ENCODE measurements at places on chromosomes 13 and 19.

DNA sequence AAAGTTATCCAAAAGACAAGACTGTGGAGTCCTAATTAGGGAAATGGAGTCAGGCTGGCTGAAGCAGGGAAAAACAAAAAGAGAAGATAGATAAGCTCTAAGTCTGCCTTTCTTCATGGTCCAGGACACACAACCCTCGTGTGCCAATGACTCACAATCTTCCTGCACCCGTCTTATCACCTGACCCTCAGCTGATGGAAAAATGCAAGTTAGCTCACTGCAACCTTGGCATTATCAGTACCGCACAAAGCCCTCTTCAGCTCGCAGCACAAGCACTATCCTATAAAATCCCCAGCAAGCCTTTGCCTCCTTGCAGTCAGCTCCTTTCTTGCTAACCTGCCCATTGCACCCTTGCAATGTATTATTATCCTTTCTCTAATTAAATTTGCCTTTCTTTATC lies 4.3 kb downstream of the OR7A5 start:
- peak; percentile 3 for DNase-seq

DNA sequence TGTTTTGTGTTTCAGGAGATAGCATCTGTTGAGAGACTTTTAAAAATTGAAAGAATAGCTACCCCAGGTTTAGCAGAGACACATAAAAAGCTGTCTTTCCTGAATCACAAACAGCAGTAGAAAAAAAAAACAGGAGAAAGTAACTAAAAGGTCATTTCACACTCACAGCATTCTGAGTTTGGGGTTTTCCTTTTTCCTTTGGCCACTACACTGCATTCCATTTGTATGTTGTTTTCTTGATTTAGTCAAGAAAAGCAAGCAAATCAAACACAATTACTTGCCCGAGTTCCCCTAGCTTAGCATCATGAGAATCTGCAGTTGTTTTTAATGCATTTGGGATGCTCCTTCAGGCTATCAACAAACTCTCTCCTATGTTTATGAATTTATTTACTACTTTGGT lies 161.0 kb downstream of the KCTD12 start:
- no peak for DNase-seq

- DNase-seq = no peak
These were observed 258.7 kb upstream of the GPC6 start for GRCh38 chr13:92967923-92968322.

- no peak for DNase-seq
These were observed 12.3 kb downstream of the FAM187B start for GRCh38 chr19:35216016-35216832.

GRCh38 chr19:9729162-9729561 lies 39.4 kb downstream of the ZNF846 start:
- no peak for DNase-seq

DNA sequence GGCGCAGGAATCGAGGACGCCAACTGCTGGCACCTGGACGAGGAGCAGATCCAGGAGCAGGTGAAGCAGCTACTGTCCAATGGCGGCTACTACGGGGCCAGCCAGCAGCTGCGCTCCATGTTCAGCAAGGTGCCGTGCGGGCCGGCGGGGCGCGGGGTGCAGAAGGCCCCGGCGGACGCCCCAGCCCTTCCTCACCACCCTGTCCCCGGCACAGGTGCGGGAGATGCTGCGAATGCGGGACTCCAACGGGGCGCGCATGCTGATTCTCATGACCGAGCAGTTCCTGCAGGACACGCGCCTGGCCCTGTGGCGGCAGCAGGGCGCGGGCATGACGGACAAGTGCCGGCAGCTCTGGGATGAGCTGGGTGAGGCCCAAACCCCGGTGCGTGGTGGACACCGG lies 13.6 kb downstream of the ZSWIM4 start:
- DNase-seq = no peak

- no peak for DNase-seq
These were observed 241.9 kb downstream of the UQCRFS1 start for GRCh38 chr19:28971049-28971448.

DNA sequence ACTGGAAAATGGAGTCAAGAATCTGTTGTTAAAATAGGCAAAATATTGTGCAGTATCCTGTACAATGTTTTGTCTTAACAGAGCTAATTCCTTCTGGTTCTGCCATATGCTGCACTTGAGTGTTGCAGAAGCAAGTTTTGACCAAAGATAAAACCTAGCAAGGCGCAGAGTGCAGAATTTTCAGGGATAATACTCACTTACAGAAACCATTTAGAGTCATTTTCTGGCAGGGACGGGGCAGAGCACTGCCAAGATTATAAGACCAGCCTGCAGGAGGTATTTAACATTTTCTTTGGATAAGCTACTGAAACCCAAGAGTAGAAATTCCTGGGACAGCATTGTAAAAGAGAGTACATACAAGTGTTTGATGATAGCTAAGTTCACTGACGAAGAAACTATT lies 159.5 kb upstream of the EDNRB start:
- no peak for DNase-seq

- DNase-seq = no peak
These were observed 71.5 kb downstream of the RUBCNL start for GRCh38 chr13:46315491-46316075.

- DNase-seq = peak; percentile 92
These were observed 924 bp downstream of the TRAPPC5 start for GRCh38 chr19:7681340-7682174.

- DNase-seq = no peak
These were observed 28.0 kb downstream of the AKT2 start for GRCh38 chr19:40257096-40257517.

- DNase-seq = no peak
These were observed 17.4 kb downstream of the TIMM13 start for GRCh38 chr19:2410023-2410422.

- DNase-seq = no peak
These were observed 11.3 kb downstream of the ZNF571 start for GRCh38 chr19:37583340-37583739.

GRCh38 chr19:44698492-44699201 lies at the start of gene CEACAM16:
CEACAM16 (plus strand) TSS chr19:44699151; CDS start chr19:44701457, 2,306 bp downstream.
- DNase-seq = no peak

- DNase-seq = no peak
These were observed 406.8 kb upstream of the HTR2A start for GRCh38 chr13:47303626-47304025.

DNA sequence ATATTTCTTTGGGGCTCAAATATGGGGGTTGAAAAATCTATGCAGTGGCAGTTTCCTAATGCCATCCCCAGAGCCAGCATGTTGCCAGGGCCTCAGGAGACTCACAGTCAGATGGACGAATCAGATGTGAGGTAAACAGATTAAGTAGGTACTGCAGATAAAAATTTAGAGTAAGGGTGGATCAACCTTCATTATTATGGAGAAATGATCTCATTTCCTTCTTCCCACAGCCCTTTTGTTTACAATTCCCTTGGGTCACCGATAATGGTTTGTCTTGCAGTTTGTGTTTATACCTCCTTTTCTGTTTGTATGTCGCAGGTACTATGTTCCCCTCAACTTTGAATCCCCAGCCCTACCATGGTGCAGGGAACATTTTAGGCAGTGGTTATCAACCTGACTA lies 20.0 kb downstream of the DIAPH3 start:
- no peak for DNase-seq

- DNase-seq = peak; percentile 74
These were observed 4.8 kb downstream of the EMP3 start for GRCh38 chr19:48330012-48330681.

- DNase-seq = no peak
These were observed 911.0 kb downstream of the PCDH17 start for GRCh38 chr13:58542530-58542929.

- no peak for DNase-seq
These were observed 131.0 kb upstream of the RFC3 start for GRCh38 chr13:33686772-33687480.

DNA sequence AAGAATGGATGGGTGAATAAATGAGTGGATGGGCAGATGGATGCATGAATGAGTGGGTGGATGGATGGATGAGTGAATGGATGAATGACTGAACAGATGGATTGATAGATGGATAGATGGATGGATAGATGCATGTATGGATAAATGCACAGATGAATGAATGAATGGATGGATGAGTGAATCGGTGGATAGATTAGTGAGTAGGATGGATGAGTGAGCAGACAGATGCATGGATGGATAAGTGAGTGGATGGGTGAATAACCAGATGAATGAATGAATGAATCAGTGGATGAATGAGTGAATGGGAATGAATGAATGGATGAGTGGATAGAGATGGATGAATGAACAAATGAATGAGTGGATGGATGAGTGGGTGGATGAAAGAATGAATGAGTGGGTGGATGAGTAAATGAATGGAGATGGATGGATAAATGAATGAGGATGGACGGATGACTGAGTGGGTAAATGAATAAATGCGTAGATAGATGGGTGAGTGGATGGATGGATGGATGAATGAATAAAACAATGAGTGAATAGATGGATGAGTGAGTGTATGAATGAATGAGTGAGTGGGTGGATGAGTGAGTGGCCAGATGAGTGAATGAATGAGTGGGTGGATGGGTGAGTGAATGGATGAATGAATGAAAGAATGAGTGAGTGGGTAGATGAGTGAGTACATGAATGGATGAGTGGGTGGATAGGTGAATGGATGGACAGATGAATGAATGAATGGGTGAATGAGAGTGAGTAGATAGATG lies 13.0 kb downstream of the GAS6 start:
- DNase-seq = no peak

DNA sequence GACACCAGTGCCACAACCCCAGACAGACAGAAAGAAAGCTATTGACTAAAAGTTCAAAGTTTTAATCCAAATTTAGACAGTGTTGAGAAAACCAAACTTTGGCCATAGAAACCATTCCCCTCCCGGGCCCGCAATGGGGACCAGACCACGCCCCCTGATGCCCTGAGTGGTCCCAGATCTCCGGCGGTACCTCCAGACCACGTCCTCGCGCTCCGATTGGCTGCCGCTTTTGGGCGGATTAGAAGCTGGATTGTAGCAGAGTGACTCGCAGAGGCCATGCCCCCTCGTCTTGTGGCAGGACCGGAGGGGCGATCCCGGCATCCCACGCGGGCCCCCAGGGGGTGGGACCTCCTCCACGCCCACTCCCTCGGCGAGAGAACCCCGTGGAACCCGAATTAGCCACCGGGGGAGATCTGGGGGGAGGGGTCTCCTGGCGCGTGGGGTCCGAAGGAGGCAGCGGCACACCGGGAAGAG lies 797 bp upstream of the HSD17B14 start:
- peak; percentile 70 for DNase-seq

DNA sequence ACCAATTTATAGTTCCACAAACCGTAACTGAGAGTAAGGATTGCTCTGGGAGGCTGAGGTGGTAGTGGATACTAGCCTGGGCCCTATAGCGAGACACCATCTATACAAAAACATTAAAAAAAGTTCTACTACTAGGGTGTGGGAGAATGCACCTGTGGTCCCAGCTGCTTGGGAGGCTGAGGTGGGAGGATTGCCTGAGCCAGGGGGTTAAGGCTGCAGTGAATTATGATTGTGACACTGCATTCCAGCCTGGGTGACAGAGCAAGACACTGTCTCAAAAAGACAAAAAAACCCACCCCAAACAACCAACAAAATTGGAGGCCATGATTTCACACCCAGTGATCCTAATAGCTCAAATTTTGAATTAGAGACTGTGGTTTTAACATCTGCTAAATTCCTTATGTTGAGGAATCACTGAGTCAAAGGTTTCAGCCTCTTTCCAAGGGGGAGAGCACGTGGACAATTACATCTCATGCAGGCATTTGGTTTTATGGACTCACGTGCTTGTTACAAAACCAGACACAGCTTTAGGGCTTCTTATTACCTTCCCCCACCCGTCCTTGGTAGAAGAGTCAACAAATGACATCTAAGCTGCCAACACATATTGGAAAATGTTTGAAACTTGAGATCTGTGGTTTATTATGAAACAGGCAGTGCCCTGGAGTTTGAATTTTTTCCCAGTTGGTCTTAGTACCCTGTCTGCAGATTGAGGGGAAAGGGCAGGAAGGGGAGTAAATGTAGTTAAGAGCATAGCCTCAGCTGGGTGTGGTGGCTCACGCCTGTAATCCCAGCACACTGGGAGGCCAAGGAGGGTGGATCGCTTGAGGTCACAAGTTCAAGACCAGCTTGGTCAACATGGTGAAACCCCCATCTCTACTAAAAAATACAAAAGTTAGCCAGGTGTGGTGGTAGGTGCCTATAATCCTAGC lies 18.5 kb downstream of the CYP2A6 start:
- DNase-seq = peak; percentile 80

GRCh38 chr19:53365899-53366493 lies 491 bp downstream of the ZNF525 start:
- peak; percentile 39 for DNase-seq

GRCh38 chr13:101645871-101646270 lies 193.4 kb downstream of the ITGBL1 start:
- DNase-seq = no peak

GRCh38 chr13:112903606-112904195 lies 65.3 kb upstream of the MCF2L start:
- DNase-seq = no peak

DNA sequence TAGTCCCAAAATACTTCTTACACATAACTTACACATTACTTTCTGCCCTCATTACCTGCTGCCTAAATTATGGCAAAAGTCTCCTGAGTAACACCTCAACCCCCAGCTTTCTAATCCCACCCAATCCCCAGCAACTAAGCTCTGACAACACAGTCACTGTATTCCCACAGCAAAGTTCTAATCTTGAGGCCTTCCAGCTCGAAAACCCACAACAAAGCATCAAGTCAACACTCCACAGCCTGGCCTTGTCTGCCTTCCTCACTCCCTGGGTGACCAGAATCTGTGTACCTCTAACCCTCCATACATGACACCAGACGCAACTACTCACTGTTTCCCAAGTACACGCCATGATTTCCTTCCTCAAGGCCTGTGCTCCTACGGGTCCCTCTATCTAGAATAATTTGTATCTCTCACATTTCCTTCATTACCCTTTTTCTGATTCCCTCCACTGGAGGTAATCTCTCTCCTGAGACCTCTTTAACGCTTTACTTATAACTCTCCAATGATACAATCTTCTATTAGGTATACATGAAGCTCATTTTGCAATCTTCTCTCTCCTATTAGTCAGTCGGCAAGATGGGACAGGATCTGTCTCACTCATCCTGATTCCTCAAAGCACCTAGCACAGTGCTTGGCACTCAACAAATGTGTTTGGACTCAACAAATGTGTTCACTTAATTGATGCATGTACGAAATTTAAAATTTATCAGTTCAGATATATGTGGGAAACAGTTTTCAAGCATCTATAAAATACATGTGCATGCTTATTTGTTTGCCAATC lies 87.6 kb upstream of the DOCK9 start:
- DNase-seq = no peak

GRCh38 chr13:47119575-47120235 lies 222.9 kb upstream of the HTR2A start:
- no peak for DNase-seq

DNA sequence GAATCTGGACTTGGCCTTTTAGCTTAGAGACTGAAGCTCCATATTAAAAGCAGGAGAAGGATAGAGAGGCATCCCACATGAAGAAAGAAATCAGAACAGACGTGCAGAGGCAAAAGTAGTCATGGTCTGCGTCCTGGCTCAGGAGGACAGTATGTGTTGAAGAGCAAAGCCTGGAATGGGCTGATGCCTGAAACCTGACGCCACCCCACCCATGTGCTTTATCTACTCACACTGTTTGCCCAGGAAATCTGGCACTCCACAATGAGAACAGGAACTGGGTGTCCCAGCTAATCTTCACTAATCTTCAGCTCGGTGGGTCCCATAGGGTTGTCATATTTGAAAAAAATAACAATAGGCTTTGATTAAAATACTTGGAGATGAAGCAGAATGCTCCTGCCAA lies 549.0 kb upstream of the GPC6 start:
- no peak for DNase-seq

- peak; percentile 21 for DNase-seq
These were observed 230.5 kb upstream of the SERP2 start for GRCh38 chr13:44142941-44143665.
